ENCODE measurements at places on chromosomes 13 and 19.

GRCh38 chr13:57491318-57491717, 140.2 kb upstream of the PCDH17 start:
- no peak for DNase-seq

DNA sequence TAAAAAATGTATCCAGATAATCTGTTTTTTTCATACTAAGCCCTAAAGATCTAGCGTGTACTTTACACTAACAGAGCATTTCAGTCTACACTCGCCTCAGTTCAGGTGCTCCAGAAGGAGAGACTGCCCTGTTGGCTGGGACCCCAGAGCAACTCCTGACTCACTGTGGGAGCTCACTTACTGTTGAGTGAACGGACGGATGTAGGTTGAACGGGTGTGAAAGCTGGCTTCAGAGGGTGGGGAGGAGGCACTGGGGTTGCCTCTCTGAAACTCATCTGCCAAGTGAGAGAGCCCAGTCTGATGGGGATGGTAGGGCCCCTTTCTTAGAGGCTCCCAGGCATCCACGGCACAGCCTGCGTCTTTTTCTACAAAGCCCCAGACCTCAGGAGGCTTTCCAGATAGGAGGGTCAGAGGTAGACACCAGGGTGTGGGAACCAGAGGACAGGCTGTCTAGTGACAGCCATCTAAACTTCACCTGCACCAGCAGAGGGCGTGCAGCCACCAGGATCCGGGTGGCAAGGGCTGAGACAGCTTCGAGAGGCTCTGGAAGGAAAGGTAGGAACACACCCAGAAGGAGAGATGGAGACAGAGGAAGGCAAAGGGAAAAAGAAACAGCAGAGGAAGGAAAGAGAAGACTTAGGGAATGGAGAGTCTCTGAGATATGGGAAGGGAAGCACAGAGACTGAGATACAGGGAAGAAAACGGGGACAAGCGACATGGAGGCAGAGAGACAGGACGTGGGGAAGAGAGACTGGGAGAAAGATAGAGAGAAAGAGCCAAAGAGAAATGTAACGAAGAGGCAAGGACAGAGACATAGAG, 3.7 kb downstream of the KASH5 start:
- peak; percentile 82 for DNase-seq

DNA sequence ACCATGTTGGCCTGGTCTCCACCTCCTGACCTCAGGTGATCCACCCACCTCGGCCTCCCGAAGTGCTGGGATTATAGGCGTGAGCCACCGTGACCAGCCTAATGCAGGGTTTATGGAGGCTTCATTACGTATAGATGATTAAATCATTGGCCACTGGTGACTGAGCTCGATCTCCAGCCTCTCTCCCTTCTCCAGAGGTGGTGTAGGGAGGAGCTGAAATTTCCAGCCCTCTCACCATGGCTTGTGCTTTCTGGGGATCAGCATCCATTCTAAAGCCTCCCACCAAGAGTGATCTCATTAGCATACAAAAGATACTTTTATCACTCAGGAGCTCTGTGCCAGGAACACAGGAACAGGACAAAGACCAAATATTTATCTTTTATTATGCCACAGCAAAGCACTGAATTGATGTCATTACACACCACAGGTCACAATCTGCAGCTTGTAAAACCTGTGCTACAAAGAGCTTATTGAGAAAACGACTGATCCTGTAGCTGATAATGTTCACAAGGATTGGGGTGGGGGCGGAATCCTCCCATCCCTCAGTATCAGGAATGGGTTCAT, 32.4 kb downstream of the RHPN2 start:
- DNase-seq = no peak

DNA sequence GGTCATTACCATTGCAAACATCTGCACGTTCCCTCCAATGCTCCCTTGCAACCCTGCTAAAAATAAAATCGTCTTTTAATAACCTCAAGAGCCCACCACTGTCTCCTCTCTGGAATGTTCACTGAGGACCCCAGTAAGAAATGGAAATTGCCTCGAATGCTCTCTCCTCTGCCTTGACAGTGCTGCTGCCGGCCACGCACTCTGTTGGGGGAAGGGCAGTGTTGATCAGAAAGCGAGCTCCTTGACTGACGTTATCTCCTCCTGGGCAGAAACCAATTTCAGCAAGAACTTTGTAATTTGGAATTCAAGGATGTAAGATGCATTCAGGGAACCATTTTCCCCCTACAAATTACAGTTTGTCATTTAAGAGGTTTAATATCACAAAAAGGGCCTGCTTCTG, 718.5 kb downstream of the UQCRFS1 start:
- no peak for DNase-seq

DNA sequence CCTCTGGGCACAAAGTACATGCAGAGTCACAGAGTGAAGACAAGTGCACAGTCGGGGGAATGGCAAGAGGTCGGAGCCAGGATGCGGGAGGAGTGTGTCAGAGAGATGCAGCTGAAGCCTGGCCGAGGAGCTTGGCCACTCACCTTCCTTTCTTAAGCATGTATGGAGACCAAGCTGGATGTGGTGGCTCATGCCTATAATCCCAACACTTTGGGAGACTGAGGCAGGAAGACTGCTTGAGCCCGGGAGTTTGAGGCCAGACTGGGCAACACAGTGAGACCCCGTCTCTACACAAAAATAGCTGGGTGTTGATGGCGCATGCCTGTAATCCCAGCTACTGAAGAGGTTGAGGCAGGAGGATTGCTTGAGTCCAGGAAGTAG, 67.0 kb downstream of the LATS2 start:
- DNase-seq = no peak

DNA sequence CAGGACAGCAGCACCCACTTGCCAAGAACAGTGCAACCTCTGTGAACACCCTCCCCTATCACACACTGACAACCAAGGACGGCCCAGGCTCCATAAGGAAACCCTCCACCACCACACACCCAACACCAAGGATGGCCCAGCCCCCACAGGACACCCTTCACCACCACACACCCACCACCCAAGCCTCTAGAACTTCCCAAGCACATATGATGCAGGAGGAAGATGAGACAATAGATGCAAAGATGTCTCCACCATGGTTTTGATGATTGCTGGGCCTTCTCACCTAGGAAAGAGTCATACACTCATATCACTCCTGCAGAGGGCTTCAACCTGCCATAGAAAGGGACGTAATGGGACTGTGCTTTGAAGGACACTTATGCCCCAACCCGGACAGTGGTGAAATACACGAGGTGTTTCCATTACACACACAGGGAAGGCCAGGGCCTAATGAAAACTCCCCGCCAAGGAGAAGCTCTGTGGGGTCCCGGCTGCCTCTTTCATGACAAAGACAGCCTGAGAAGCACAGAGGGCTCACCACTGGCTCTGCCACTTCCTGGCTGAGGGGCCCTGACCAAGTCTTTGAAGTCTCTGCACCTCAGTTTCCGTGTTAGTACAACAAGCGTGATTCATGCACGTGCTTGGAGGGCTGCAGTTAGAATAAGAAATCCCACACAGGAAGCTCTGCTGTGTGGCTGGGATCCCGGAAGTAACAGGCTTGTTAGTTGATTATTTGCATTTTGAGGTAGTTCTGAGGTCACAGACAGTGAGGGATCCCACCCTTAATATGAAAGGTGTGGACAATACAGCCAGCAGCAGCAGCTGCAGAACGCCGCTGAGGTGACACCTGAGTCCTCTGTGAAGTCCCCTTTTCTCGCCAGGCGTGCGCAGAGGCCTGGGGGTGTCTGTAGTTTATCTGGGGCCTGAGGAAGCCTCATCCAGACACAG, 61.9 kb upstream of the ATP12A start:
- peak; percentile 85 for DNase-seq

DNA sequence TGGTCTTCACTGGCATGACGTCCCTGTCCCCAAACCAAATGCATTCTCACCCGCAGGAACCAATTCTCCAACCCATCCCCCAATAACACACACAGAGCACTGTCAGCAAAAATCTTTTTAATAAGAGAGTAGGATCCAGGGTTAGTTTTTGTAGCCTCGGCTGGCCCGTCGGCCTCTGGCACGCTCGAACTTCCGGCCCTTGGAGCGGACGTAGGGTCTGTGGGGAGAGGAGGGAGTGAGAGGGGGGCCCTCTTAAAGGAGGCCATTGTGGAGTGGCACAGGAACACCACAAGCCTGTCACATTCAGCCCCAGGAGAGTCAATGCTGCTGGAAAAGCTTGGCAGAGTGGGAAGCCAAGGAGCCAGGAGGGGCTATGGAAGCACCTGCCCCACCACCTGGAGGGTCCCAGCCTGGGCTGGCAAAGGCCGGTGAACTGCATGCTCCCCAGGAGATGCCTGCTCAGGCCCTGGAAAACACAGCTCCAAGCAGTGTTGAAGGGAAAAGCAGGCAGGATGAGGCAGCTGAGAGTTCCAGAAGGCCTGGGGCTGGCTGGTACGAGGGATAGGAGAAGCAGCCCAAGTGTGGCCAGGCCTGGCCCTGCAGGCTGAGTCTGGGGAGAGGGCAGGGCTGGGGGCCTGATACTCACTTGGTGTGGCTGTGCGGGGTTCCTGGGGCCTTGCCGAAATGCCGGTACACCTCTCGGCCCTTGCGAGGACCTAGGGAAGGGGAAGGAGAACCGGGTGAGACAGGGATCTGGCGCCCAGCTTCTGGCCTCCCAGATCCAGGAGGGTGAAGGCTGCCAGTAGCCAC, 560 bp upstream of the FAM83E start:
- no peak for DNase-seq

GRCh38 chr19:19145684-19146608, 7.7 kb upstream of the TMEM161A start:
- peak; percentile 78 for DNase-seq

- DNase-seq = no peak
Measured at GRCh38 chr13:106786006-106786563, 218.1 kb upstream of the ARGLU1 start.

- DNase-seq = no peak
Measured at GRCh38 chr13:77337159-77337558, 10.3 kb upstream of the MYCBP2 start.

DNA sequence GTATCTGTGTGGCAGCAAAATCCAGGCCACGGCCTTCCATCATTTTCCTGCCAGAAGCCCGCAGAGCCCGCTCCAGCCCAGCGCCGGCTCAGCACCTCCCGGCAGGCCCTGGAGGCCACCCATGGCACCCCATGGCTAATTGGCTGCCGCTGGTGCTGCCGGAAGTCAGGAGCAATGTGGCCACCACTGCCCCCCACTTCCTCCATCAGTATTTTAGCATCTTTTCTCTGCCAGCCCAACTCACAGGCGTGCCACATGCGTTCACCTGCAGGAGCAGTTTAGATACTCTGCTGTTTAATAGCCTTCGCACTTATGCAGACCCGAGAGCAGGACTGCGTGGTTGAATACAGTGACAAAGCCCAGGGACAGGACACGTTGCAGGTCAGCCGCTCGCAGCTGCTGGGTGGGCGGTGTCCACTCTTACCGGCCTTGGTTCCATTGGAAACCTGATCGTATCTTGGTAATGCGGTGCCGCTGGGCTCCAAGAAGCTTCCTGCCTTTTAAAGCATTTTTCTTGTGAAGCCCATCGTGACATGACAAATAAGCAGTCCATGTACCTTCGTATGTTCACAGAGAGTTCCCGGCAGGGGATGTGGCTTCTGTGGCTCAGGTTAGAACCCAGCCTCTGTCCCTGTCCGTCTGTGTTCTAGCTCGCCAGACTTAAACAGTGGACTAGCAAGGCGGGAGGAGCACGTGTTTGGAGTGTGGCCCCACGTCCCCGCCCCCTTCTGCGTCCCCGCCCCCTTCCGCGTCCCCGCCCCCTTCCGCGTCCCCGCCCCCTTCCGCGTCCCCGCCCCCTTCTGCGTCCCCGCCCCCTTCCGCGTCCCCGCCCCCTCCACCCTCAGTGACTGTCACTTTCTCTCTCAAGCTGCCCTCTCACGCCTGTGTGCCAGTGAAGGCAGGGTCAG, 162.0 kb upstream of the SOX1 start:
- no peak for DNase-seq

DNA sequence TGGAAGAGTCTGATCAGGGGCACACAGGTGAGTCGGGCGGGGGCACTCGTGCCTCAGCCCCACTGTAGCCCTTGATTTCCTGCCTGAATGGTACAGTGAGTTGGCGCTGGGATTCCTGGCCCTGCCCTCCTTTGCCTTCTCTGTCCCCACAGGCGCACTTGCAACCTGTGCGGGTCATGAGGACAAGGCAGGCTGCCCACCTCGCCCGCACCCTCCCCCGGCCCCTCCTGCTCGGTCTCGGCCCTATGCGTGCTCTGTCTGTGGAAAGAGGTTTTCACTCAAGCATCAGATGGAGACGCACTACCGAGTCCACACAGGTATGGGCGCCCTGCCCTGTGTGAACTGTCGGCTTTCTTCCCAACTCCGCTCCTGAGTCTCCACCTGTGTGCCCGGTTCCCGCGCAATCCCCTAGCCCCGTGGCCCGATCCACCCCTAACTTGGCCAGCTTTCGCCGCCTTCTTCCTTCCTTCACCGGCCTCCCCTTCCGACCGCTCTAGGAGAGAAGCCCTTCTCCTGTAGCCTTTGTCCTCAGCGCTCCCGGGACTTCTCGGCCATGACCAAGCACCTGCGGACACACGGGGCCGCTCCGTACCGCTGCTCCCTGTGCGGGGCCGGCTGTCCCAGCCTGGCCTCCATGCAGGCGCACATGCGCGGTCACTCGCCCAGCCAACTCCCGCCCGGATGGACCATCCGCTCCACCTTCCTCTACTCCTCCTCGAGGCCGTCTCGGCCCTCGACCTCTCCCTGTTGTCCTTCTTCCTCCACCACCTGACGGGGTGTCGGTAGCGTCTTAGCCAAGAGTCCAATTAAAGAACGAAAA, 1.6 kb upstream of the KMT2B start:
- no peak for DNase-seq

- peak; percentile 58 for DNase-seq
Measured at GRCh38 chr13:33610438-33611120, 207.4 kb upstream of the RFC3 start.

DNA sequence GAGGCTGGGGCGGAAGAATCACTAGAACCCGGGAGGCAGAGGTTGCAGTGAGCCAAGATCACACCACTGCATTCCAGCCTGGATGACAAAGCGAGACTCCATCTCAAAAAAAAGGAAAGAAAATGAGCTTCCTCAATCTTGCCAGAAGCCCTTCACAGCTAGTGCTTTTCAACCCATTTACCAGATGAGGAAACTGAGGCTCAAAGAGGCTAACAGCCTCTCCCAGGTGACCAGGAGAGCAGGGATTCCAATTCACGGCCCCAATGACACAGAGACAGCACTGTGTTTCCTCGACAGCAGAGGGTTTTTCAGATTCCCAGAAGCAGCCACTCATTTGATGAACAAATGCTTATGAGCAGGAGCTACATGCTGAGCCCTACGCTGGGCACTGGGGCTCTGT, 3.2 kb downstream of the UPK1A start:
- DNase-seq = no peak

DNA sequence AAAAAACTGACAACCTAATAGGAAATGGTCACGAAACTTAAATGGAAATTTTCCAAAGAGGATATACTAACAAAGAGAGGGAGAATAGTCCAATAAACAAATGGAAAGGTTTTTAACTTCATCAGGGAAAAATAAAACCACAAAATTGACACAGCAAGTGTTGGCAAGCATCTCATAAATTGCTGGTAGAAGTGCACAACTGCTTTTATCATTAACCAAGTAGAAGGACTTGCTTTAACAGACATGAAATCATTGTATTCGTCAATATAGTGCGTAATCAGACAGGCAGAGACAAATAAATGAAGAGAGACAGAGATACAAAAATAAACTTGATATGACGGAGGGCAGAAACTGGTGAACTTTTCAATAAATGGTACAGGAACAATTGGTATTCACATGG, 7.4 kb downstream of the TGDS start:
- DNase-seq = no peak
